ENCODE measurements at places on chromosomes 1 and 21.
A peak's percentile ranks its signal among the peaks of the same experiment; 100 is the strongest.

DNA sequence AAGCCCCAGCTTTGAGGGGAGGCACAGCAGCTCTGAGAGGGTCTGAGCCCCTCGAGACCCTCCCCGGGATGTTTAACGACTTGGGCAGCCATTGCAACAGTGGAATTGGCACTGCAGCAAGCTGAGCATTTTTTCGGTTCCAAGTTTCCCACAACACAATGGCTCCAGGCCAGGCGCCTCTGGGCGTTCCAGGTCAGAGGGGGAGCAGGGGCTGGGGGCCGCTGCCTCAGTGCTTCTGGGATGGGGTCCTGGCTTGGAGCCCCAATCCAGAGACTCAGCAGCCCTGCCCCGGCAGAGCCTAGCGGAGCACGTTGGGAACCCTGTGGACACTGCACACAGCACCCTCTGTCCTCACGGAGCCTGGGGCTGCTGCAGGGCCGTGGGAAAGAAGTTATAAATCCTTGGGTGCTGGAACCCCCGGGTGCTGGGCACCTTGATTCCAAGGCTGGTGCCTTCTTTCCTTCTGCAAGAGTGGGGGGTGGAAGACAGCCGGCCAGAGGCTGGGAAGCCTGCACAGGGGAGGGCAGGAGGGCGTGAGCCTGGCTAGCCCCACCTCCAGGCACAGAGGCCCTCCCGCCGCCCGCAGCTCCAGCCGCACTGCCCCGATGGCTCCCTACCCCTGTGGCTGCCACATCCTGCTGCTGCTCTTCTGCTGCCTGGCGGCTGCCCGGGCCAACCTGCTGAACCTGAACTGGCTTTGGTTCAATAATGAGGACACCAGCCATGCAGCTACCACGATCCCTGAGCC is 50.1 kb downstream of the COL18A1 start:
- DNase-seq: peak; percentile 52

DNA sequence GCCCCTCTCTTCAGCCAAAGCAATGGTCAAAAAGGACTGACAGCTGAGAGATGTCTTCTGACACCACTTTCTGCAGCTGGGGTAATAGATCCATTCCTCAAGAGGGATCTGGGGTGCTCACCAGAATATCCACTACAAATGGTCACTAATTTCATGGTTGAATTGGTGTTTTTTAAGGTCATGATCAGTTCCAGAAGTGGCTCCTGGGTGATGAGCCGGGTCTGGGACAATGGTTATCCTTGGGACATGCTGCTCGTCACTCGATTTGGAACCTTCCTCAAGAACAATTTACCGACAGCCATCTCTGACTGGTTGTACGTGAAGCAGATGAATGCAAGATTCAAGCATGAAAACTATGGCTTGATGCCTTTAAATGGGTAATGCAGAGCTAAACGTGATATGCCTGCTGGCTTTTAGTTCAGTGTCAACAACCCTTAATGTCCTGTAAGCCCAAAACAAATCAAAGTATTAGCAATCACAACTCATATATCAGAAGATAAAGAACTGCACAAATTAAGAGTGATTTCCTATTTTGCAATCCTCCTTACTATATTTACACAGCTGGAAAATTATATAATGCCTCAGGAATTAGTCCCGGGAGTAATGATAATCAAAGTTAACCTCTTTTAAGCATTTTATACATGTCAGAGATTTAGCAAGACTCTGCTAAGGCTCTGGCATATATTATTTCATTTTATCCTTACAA is 20.1 kb downstream of the FMO3 start:
- DNase-seq: no peak

DNA sequence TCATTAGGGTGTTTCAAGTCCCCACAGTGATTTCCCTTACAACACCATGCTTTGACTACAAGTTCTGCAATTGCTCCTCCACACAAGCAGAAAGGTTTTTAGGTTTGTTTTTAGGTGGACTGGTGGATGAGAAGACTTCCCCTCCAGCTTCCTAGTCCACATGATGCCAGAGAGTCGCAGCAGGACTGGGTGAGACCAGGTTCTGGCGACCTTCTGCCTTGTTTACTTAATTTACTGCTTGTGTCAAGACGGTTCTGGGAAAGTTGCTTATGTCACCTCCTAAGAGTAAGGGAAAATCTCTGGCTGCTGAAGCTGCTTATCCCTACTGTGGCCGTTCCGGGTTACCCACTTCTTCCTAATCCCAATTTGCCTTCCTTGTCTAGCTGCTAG is 76.4 kb downstream of the GLUL start:
- no peak for DNase-seq

- DNase-seq: no peak
Observed at GRCh38 chr1:197150336-197151005, 4.0 kb upstream of the ASPM start.

DNA sequence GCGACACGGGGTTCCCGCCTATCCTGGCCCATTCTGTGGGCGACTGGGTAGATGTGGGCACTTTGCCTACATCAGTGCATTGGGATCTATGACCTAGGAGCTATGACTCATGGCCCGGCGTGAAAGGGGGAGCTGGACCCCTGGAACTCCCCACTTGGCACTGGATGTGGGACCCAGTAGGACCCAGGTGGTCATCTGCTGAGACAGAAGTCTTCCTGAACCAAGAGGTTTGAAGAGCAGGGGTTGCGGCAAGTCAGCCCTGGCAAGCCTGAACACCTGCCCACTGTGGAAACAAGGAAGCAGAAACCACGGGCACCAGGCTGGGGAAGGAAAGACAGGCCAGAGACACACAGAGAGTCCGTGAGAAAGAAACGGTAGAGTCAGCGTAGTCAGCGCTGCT is 656.7 kb downstream of the AJAP1 start:
- DNase-seq: no peak

DNA sequence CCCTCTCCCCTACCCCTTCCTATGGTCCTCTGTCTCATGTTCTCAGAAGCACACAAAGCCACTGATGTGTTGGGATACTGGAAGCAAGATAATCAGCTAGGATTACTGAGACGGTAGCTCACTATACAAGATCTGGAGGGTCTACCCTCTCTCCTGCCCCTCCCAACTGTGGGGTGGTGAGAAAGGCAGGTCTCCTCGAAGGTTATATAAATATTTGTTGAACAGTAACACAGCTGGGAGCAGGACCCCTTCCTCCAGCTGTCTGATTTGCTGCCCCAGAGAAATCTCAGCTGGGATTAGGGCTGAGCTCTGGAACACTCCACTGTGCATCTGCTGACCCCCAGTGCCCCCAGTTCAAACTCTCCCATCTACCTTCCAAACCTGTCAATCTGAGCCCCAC is 94.2 kb upstream of the IPO9 start:
- no peak for DNase-seq

GRCh38 chr1:244712669-244713068 is 59.7 kb downstream of the DESI2 start:
- no peak for DNase-seq

DNA sequence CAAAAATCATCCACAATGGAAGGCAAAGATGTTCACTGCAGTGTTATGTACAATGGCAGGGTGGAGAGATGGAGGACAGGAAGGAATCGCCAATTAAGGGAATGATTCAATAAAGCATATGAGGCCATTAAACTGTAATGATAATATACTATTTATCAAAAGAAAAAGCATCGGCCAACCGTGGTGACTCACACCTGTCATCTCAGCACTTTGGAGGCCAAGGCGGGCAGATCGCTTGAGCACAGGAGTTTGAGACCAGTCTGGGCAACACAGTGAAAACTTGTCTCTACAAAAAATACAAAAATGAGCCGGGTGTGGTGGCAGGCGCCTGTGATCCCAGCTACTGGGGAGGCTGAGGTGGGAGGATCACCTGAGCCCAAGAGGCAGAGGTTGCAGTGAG is 89.1 kb downstream of the SSBP3 start:
- DNase-seq: no peak

GRCh38 chr1:18999359-18999758 is 42.9 kb upstream of the IFFO2 start:
- DNase-seq: peak; percentile 25

GRCh38 chr1:152107984-152108881 is 7.0 kb downstream of the TCHH start:
- peak; percentile 20 for DNase-seq

DNA sequence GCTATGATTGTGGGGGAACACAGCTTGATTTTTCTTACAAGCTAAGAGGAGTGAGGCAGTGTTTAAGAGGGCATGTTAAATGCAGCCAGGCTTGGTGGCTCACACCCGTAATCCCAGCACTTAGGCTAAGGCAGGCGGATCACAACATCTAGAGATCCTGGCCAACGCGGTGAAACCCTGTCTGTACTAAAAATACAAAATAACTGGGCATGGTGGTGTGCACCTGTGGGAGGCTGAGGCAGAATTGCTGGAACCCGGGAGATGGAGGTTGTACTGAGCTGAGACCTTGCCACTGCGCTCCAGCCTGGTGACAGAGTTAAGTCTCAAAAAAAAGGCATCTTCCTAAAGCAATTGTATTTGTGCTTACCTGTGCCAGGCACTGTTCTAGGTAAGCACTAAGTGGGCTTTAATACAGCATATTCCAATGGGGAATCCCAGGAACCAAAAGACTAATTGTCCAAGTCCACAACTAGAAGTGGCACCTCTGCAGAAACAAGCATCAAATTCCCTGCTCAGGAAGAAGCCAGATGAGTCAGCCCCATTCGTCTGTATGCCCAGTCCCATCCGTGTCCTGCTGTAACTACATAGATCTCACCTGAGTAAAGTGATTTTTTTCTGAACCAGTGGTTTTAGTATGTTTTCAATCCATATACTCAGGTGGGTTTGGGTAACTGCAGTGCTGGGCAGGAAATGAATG is 4.6 kb downstream of the RCC1 start:
- peak; percentile 48 for DNase-seq

DNA sequence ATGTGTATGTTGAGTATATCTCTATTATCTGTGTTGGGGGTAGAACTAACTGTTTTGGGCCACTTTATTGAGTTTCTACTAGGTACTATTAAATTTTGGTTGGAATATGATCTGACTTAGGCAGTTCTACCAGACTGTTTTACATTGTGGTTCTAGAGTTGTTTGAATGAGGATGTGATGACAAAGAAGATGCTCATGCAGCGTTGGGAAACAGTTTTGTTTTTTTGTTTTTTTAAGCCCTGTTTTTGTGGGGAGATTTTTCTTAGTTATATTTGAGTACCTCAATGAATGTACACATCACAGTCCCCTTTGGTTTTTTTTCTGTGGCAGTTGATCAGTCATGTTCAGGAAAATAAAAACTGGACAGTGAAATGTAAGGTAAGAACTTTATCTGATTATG is 40.1 kb downstream of the TMED5 start:
- DNase-seq: no peak

- DNase-seq: peak; percentile 34
Observed at GRCh38 chr1:209650454-209650853, 1.8 kb downstream of the LAMB3 start.

DNA sequence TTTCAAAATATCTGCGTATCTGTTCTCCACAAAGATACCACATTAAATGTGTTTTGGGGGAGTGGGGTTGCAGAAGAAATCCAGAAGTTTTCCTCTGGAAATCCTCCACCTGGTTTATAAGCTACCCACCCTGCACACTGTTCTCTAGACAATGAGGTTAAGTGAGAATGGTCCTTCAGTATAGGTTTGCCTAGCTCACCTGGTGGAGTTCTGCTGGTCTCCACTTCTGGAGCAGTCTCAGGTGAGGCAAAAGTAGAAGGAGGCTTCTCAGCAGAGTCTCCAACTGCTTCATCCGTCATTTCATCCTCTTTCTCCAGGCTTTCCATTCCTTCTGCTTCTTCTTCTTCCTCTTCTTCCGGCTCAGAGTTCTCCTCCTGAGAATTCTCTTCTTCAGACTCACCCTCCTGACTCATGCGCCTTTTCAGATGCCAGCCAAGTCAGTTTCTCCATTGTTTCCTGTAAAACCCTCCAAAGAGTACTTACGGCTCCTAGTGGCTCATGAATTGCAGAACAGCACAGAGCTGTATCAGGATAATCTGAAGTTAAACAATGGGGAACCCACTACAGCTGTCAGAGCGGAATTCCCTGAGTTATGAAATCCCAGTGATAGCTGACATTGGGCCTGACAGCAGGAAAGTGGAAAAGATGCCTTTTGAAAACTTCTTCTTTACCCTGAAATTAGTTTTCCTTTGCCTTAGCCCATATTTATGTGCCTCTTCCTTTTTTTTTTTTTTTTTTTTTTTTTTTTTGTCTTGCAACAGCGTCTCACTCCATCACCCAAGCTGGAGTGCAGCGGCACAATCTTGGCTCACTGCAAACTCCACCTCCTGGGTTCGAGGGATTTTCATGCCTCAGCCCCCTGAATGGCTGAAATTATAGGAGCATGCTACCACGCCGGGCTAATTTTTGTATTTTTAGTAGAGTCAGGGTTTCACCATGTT is 38.5 kb downstream of the MSTO1 start:
- peak; percentile 85 for DNase-seq

DNA sequence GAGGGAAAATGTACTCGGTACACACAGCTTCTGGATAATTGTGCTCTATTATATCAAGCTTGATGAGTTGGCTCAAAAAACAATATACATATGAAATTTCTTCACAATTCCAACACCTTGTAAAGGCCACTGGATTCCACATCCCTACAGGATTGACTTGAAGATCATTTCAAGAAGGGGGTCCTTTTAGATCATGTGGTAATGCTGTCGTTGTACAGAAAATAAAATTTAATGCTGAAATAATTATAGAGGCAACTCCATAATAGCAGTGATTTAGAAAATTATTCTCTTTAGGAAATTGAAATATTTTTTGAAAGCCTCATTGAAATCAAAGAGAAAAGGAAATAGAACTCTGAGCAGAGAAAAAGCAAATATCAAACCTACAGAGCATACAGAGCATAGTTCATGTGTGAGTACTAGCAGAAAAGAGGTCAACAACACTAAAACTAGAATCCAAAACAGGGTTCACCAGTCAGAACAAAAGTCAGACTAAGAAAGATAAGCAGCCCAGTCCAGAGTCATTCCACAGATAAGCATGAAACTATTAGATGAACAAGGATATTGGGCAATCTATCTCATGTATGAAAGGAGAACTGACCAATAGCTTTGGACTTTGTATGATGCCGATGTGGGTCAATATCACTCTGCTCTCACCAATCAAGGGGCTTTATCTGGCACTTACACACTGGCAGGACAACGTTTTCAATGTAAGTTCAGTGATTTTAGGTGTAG is 79.5 kb upstream of the PALMD start:
- DNase-seq: no peak

- DNase-seq: no peak
Observed at GRCh38 chr1:29426701-29427279, 190.5 kb downstream of the PTPRU start.

- no peak for DNase-seq
Observed at GRCh38 chr1:227733309-227733705, 1.8 kb downstream of the JMJD4 start.
